ENCODE measurements at places on chromosomes 7 and 10.

DNA sequence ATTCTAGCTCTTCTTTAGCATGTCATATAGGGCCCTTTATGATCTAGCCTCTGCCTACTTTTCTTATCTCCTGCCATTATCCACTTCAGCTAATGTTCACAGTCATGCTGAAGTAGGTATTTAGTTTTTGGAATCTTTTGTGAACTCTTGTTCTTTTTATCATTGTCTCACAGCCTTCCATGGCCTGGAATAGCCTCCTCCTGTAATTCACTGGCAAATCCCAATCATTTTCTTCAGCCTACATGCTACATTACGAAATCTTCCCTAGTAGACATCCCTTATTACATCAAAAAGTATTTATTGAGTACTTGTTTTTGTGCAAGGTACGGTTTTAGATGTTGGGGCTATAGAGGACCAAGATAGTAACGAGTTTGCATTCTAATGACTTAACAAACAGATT, 3.4 kb upstream of the KIF20B start:
- no peak for DNase-seq

- DNase-seq, result no peak
Observed at GRCh38 chr7:151687523-151688235, 168.0 kb upstream of the RHEB start.

GRCh38 chr10:24303522-24304310, 94.8 kb downstream of the KIAA1217 start:
- no peak for DNase-seq

GRCh38 chr7:16318989-16319915, 102.1 kb downstream of the CRPPA start:
- DNase-seq, result no peak

GRCh38 chr7:140624392-140625191, 16.0 kb downstream of the DENND2A start:
- DNase-seq, result no peak

DNA sequence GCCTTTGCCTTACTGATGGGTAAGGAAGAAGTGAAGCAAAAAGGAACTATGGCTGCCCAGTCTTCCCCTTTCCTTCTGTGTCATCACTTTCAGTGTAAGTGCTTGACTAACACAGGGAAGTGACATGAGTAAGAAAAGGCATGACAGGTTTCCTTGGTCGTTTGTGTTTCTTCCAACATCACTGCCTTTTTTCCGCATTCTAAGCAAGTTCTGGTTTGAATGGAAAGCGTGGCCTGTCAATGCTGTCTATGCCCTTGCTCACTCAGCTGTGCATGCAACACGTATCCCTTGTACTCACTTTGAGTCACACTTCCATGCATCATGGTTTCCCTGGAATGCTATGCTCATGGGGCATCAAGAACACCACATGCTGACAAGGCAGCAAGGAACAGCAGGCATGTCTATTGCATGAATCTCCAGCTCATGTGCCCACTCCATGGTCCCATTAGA, 111.8 kb downstream of the OAT start:
- DNase-seq, result no peak

GRCh38 chr10:48187713-48188485, 86.6 kb downstream of the FRMPD2 start:
- DNase-seq, result no peak

DNA sequence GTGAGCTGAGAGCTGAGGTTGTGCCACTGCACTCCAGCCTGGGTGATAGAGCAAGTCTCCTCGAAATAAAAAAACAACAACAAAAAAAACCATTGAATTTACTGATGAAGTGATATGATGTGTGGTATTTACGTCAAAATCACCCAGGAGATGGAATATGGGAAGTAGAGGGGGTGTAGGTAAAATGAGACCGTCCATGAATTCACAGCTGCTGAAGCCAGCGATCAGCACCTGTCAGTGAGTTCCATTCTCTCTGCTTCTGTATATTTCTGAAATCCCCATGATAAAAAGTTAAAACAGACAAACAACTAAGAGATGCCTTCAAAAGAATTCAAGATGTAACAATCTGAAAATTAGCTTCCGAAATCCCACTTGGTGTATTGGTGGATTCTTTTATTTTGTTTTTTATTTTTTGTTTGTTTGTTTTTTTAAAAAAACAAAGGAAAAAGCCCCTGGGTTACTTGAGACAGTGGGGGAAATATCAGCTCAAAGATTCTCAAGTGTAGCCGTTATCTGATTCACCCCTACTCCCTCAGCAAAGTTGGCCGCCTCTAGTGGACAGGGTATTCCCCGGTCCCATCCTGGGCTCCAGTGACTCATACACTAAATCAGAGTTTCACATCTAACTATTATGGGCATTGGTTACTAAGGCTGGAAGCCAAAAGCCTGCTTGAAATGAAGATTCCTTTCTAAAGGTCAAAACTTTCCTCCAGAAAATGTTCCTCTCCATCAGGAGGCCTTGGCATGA, 76.4 kb downstream of the MAP3K8 start:
- no peak for DNase-seq

DNA sequence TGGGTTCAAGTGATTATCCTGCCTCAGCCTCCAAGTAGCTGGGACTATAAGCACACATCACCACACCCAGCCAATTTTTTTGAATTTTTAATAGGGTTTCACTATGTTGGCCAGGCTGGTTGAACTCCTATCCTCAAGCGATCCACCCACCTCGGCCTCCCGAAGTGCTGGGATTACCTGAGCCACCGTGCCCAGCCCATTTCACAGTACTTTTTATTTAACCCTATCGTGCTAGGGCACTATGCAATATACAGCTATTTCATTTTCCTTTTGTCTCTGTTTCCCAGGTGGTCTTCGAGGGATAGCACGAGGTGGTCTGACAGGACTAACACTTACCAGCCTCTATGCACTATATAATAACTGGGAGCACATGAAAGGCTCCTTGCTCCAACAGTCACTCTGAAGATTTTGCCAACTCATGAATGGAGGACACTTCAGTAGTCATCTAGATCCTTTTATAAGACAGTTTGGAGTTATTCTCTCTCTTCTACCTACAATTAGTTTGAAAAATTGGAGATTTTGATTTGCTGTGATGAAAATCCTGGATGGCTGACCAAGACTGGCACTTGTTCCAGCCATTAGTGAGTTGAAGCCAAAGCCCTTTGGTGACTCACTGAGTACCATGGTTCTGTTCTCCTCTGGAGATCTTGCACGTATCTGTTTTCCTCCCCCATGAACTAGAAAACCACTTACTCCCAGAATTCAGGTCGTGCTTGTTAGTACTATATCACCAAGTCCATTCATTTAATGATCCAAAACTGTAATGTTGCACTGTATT, 27.3 kb downstream of the NCOA4 start:
- no peak for DNase-seq

- no peak for DNase-seq
Observed at GRCh38 chr7:157910446-157910845, 573.6 kb downstream of the DNAJB6 start.

DNA sequence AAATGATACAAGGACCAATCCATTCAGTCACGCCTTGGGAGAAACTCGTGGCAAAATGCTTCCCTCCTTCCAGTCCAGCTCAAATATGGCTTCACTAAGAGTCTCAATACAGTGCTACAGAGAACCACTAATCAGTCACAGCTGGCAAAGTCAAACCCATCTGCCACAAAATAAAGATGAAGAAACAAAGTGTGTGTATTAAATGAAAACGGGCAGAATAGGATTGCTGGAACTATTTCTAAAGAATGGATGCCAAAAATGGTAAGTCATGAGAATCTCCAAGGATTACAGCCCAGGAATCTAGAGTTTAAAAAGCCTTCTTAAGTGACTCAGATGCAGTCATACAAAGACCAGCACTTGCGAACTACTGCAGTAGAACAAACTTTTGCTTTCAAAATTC, 61.9 kb downstream of the CACUL1 start:
- DNase-seq, result no peak

- DNase-seq, result no peak
Observed at GRCh38 chr7:96921231-96921630, 84.1 kb upstream of the DLX6 start.

DNA sequence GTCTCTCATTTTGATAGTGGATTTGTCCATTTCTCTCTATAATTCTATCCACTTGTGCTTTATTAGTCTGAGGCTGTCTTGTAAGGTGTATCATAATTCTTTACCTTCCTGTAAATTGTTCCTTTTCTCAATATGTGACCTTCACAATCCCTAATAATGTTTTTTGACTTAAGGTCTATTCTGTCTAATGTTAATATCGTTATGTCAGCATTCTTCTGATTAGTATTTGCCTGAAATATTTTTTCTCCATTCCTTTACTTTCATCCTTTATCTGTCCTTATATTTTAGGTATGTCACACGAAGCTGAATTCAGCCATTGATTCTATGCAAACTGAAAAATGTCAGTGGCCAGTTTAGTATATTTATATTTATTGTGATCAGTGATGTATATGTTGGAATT, 99.8 kb downstream of the HBP1 start:
- DNase-seq, result no peak

- no peak for DNase-seq
Observed at GRCh38 chr7:150325110-150325611, 1.8 kb upstream of the ACTR3C start.

GRCh38 chr10:44801383-44802327, 109.5 kb upstream of the TMEM72 start:
- DNase-seq, result no peak

DNA sequence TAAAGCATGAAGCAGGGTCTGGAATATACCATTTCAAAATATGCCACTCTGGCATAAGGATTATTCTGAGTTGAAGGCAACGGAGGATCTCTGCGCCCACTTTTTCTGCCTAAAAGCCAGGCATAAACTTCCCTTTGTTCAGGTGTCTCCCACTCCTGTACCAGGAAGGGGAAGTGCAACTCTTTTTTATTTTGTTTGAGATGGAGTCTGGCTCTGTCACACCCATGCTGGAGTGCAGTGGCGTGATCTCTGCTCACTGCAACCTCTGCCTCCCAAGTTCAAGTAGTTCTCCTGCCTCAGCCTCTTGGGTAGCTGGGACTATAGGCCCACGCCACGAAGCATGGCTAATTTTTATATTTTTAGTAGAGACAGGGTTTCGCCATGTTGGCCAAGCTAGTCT, 18.2 kb downstream of the SVIL start:
- no peak for DNase-seq

DNA sequence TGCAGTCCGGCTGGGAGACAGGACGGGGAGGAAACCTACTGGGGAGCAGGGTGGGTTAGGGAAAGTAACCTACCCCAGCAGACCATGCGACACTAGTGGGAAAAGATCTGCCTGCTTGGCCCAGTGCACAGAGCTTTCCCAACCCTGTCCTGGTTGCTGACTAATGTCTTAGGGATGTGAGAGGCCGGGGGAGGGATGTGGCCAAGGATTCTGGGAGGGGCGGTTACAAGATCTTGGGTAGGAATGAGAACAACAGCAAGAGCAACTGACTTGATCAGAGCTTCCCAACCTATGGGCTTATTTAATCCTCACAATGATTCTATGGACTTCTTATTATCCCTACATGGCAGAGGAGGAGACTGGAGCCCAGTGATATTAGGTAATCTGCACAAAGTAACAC, 24.0 kb upstream of the EIF5AL1 start:
- DNase-seq, result no peak

Measured in NCI-H187 treated with DMSO at 0.1 percent for 48 hours (cell line).